ENCODE measurements at places on chromosomes 4 and X.

- no peak for DNase-seq
Measured at GRCh38 chr4:52116641-52117040, 65.5 kb downstream of the SPATA18 start.

GRCh38 chrX:88604433-88605221 lies 142.4 kb upstream of the CPXCR1 start:
- DNase-seq: no peak

GRCh38 chr4:138734746-138735145 lies 280.8 kb upstream of the NOCT start:
- DNase-seq: no peak

DNA sequence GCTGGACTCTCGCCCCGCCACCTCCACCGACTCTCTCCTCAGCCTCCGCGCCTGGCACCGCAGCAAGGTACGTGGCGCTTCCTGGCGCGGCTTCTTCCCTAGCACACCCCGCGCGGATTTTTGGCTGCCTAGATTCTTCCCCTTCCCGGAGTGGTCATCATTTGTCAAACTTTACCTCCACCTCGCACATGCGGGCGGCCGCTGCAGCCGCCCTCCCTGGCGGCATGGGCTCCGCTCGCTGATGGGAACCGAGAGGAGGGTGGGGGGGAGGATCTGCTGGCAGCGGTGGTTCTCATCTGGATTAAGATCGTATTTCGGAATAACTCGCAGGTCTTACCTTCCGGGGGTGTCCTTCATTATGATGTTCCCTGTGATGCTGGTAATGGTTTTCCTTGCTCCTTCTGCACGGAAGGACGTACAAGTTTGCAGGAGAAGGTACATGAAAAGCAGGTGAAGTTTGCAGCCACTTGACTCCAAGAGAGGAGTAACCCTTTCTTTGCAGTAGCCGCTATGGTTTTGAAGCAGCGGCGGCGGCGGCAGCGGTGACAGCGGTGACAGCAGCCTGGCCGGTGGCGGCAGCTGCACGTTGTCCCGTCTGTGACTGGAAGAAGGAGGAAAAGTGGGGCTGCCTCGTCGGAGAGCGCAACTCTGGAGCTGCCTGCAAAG lies 2183.9 kb upstream of the TENM3 start:
- peak; percentile 56 for DNase-seq

DNA sequence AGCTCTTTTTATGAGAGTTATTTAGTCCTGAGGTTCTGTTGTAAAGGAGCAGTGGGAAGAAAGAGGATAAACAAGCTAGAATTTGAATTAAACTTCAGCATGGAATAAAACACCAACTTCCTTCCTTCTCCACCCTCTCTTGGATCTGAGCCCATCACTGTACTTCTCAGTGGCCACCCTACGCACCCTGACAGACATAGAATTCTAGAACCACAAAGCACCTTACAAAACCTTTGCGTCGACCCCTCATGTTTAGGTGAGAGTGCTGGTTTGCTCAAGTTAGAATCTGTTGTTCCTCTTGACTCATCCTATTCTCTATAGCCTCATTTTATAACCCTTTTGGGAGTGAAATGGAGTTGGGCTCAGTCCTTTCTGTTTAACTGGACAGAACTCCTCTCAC lies 84.6 kb upstream of the RPL34 start:
- DNase-seq: no peak

GRCh38 chrX:130631011-130631410 lies 229.2 kb downstream of the RBMX2 start:
- no peak for DNase-seq

Measured in activated CD4-positive, alpha-beta T cell treated with anti-CD3 and anti-CD28 coated beads, Interleukin-2, amount 10 ng/mL, durations not matched to agents 24 days and 14 days (primary cell).